ENCODE measurements at places on chromosomes 11 and 22. TPM values are rescaled to one million over a fixed set of nuclear protein-coding genes. Genes with fewer than 3 reads are reported as not detected.

DNA sequence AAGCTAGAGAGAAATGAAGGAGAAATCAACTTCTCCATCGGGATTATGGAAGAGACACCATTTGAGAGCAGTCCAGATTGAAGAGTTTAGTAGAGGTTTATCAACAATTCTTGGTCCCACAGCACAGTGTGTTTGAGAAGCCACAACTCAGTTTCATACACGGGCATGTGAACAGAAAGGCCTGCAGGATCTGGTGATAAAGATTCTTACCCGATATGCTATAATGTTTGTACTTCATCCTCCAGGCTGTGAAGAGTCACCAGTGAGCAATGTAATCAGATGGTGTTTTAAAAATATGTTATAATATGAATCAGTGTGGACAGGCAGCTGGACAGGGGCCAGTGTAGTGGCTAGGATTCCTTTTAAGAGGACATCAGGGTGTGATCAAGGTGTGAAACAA is 29.7 kb upstream of the VWA5A start:
- no peak for DNase-seq

Gene AQP11
- total RNA-seq: 1.4 TPM

GRCh38 chr11:11533751-11534150 is 88.1 kb downstream of the GALNT18 start:
- DNase-seq: no peak

- no peak for DNase-seq
These were observed 38.3 kb downstream of the USP35 start for GRCh38 chr11:78226684-78227680.

GRCh38 chr22:48780597-48781277 is 1046.9 kb downstream of the BRD1 start:
- no peak for DNase-seq

DNA sequence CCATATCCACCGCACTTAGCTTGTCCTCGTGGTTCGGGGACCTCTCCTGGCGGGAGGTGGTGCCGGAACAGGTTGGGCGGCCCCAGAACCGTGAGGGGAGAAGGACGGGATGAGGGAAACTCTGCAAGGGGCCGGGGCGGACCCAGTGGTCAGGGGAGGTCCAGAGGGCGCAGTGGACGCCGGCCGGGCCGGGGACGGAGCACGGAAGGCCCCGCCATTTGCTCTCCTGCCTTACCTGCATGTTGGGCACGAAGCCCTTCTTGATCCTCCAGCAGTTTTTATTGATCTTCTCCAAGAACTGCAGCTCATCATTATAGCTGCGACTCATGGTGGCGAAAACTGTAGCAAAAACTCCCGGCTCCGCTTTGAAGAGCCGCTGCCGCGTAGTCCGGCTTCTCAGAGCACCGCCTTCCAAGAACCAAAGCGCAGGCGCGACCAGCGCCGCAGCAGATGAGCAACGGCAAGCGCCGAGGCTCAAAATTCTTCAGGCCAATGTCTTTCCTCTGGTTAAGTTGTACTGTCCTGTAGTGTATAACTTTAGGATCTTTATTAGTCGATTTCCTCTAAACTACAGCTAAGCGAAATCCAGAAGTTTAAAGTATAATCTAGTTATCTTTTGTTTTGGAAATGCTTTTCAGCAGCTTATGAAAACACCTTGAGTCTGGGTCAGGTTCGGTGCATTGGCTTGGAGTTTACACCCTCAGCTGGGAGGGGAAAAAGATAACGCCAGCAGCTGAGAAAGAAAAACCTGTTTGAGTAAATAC is at the start of gene RTCB:
RTCB (minus strand) TSS at position 419 of the 764 bp plus-strand sequence; CDS start at position 328, 91 bp downstream.
- peak; percentile 96 for DNase-seq

Gene RIC3
- total RNA-seq: 14.6 TPM

GRCh38 chr11:72886619-72887018 is 72.4 kb downstream of the ATG16L2 start:
- no peak for DNase-seq

- no peak for DNase-seq
These were observed 73.2 kb upstream of the LMO2 start for GRCh38 chr11:33965032-33965431.

Gene ABCG4
- not detected for total RNA-seq

Gene SMTNL1
- not detected for total RNA-seq

GRCh38 chr22:32571761-32572160 is 97.2 kb downstream of the FBXO7 start:
- no peak for DNase-seq

- DNase-seq: no peak
These were observed 15.2 kb downstream of the MRGPRG start for GRCh38 chr11:3203221-3204043.

DNA sequence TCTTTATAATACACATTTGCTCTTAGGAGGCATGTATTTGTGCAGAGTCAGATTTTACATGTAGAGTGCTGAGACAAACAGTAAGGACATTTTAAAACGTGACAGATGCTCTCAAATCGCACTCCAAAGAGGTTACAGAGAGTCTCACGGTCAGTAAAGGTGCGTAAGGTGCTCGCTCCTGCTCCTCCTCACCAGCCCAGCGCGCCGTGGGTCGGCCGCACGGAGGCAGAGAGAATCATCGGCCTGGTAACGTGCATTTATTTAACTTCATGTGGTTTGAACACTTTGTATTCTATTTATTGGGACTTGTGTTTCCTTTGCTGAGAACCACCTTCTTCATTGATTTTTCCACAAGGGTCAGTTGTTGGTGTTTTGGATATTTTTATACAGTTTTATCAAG is 900.1 kb downstream of the BRD1 start:
- no peak for DNase-seq

Gene RNF121
- 32.5 TPM for total RNA-seq

DNA sequence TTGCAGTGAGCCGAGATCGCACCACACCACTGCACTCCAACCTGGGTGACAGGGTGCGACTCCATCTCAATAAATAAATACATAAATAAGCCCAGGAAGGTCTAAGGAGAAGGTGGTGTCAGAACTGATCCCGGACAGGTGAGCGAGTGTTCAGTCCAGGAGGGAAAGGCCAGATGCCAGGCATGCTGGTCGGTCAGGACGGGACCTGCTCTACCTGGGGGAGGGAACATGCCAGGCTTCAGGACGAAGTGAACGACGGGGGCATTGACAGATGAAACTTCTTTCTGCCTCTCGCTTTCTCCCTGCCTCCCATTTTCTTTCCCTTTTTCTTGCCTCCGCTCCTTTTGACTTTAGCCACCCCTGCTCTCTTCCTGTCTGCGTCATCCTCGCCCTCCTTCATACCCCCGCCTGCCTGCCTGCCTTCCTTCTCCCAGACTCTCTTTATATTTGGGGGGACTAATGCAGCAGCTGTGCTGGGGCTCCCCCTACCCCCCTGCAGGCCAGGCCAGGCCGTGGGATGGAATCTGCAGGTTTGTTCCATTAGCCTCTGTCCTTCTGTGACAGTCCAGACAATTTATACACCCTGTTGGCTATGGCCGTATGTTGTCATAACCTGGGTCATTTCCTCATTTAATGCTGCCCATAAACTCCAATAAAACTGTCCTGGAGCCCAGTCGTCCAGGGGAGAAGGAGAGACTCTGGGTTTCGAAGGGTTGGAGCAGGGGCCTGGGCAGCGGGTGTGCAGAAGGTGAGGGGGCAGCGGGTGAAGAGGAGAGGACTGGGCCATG is 209.2 kb upstream of the TBCEL start:
- DNase-seq: no peak

- no peak for DNase-seq
These were observed 8.4 kb downstream of the MIAT start for GRCh38 chr22:26665813-26666231.

- DNase-seq: no peak
These were observed 3.1 kb downstream of the CPT1A start for GRCh38 chr11:68838572-68838964.

GRCh38 chr22:32828150-32828549 is 26.6 kb downstream of the TIMP3 start:
- DNase-seq: no peak

GRCh38 chr22:49547751-49548239 is 279.9 kb downstream of the BRD1 start:
- no peak for DNase-seq

DNA sequence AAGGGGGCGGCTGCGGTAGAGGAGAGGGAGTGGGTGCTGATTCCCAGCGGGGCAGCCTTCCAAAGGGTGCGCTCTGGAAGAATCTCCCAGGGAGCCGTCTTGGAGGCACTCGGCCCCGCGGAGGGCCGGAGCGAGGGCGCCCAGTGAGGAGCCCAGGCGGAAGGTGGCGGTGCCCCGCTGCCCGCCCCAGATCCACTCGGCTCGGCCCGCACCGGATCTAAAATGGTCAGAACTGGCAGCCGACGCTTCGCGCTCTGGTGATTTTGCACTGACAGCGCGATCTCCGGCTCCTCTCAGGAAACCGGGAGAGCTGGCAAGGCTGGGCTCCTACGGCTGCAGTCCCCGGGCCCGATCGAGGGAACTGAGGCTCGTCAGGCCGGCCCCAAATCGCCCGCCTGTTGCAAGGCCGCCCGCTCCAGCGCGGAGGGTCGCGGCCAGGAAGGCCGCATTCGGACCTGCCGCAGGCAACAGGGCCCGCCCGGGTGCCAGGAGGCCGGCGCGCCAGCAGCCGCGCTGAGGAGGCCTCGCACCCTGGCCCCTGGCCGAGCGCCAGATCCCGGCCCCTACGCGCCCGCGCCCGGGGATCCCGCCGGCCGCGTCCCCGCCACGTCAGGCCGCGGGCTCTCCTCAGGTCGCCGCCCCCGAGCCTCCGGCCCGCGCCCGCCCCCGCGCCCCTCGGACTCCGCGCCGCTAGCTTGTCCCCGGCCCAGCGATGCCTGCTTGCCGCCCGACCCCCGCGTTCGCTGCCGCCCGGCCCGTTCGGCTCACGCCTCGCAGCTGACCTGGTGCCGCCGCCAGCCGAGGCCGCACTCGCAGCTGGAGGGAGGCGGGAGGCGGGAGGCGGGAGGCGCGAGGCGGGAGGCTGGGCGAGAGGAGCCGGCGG is at the start of gene KLHL22:
KLHL22 (minus strand) TSS at position 818 of the 883 bp plus-strand sequence. CDS start 6,584 bp downstream, outside the sequence.
- peak; percentile 67 for DNase-seq

DNA sequence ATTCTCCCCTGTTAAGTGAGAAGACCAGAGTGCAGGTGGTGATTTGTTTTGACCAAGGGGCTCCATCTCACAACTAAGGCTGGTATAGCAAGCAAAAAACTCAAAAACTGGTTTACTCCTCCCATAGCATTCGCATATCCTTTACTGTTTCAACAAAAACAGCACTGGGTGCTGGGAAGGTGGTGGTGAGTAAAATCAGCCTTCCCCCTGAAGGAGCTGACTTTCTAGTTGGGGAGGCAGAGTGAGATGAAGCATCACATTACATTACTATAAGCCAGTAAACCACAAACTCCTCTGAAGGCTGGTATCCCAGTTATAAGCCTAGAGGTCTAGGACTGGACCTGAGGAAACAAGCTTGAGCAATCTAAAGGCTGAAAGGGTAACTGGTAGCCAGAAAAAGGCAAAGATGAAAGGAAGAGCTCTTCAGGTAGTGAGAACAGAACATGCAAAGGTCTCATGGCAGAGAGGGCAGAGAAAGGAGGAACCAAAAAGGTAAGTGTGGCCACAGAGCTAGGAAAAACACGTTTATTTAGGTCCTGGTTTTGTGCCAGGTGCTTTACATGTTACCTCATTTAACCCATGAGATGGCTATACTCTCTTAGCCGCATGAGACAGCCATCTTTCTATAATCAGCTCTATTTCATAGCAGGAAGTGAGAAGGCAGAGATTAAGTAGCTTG is 22.3 kb downstream of the TMEM123 start:
- no peak for DNase-seq
